Activated T-cell treated with anti-CD3 and anti-CD28 coated beads for 24 hours (primary cell): ENCODE measurements at places on chromosomes 11 and 22.

DNA sequence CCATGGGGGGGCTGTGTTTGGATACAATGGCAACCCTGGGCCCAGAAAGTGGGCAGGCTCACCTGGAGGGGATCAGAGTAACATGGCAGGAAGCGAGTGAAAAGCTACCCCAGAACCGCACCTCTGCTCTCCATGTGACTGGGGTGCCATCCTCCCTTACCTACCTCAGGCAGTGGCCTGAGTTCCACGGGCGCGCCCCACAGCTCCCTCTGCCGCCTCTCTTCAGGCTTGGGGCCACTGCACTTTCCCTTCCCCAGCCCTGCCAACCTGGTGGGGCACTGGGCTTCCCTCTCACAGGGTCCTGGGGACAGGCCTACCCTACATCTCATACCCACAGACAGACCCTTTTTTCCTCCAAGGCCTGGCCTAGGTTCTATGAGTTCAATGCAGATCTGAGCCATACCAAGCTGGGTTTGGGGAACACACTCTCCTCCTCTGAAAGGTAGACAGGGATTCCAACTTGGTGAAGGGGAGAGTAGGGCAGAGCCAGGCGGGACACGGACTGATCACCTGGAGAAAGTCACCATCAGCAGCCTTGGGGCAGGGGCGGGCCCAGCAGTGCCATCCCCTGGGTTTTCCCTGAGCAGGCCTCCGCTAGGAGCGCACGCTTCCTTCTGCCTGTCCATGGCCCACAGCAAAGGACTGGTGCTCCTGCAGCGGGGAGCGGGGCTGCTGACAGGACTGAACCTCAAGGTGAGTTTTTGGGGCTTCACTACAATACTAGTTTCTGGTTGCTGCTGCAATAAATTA is 7.1 kb downstream of the GALR3 start:
- DNase-seq, result no peak

- no peak for DNase-seq
Measured at GRCh38 chr22:17085277-17086181, 729 bp downstream of the IL17RA start.

DNA sequence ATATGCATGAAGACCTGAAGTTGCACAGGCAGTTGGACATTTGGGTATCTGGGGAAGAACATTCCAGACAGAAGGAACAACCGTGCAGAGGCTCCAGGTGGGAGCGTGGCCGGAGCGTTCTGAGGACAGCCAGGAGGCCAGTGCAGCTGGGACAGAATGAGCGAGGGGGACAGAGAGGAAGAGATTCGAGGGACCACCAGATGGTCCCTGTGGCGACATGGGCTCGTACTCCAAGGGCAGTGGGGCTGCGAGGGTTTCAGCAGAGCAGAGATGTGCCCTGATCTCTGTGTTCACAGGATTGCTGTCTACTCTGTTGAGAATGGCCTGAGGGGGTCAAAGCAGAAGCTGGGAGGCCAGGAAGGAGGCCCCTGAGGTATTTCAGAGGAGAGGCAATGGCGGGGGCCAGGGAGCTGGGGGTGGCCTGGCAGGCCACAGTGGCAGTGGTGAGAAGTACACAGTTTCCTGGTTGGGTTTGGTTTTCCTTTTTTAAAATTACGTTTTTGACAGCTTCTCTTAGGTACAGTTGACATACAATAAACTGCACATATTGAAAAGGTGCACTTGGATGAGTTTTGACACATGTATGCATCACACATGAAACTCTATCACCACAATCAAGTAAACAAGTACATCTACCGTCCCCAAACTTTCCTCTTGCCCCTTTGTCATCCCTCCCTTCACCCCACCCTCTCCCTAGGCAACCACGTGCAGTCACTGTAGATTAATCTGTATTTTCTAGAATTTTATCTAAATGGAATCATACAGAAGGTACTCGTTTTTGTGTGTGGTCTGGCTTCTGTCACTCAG is 24.8 kb upstream of the SOX10 start:
- no peak for DNase-seq

GRCh38 chr22:36155702-36156101 is 4.9 kb downstream of the APOL3 start:
- DNase-seq, result no peak

DNA sequence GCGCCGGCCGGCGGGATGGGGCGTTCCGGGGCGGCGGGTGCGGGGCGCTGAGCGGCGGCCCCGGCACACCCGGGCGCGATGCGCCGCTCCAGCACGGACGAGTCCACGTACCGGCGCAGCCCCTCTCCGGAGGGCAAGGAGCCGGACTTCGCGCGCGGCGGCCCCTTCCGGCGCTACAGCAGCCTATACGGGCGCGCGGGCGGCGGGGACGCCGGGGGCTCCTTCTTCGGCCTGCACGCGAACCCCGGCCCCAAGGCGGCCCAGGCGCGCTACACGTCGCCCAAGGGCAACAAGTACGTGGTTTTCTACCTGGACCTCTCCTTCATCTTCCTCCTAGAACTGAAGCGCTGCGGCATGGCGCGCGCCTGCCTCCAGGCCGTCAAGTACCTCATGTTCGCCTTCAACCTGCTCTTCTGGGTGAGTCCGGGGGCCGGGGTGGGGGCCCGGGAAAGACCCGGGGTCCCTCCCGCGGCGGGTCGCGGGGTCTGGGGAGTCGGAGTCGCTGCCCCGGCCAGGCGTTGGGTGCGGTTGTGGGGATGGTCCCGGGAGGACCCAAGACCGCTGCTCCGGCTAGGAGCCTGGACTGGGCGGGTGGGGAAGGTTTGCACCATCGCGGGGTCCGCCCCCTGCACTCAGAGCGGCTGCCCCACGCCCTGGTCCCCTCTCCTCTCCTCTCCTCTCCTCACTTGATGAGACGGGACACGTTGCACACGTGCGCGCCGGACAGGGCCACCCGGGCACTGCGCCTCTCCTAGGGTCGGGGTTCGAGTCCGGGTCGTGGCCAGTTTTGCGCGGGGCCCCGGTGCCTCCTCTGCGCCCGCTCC is 7.5 kb downstream of the TSPAN4 start:
- no peak for DNase-seq

DNA sequence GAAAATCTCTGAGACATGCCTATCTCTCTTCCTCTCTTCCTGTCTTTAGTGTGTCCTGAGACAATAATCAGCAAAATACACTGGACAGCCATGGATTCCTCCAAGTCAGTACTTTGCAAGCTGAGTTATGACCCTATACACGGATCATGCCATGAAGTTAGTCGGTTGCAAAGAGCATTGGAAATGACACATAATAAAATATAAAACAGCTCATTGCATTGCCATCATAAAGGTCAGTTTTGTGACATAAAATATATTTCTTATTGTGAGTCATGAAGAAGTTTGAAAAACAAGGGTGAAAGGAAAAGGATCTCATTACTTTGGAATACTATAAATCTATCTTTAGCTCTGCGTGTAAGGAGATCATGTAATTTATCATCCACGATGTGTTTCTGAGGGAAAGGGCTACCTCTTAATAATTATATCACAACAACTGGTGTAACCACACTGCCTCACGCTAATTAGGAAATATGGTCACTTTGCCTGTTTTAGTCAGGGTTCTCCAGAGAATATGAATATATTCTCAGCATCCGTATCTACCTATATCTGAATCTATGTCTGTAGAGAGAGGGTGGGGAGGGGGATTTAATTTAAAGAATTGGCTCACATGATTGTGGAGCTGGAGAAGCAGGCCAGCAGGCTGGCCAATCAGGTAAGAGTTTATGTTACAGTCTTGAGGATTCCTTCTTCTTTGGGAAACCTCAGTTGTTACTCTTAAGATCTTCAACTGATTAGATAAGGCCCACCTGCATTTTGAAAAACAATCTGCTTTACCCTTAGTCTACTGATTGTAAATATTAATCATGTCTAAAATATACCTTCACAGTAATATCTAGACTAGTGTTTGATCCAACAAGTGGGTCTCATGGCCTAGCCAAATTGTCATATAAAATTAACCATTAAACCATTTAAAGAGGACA is 198.8 kb downstream of the FAT3 start:
- DNase-seq, result no peak

- DNase-seq, result peak; percentile 70
Measured at GRCh38 chr11:47766509-47767227, 473 bp downstream of the FNBP4 start.

GRCh38 chr11:126122863-126123262 is 60.2 kb upstream of the CDON start:
- no peak for DNase-seq

DNA sequence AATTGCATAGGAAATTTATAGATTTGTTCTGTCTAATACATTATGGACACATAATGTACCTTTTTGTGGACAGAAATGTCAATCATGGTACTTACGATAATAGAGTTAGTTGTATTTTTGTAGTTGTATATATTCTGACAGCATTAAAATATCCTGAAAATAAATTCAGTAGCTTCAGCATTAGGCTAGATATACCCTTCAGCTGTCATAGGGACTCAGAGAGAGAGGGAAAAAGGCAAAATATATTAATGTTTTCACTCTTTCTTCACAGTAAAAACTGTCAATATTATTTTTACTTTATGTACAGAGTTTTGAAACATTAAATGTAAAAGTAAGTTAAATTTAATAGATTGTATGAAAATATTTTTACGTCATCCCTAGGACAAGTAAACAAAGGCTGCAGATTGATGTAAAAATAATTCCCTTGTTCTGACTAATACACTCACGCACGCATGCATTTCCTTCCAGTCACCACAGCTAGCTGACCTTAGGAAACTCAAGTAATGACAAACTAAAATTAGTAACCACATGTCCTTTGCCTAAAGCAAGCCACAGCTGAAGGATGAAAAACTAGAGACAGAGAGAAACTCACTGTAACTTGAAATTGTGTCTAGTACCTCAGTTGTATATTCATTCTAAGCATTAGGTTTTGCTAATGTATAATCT is 104.7 kb upstream of the CARD18 start:
- no peak for DNase-seq

DNA sequence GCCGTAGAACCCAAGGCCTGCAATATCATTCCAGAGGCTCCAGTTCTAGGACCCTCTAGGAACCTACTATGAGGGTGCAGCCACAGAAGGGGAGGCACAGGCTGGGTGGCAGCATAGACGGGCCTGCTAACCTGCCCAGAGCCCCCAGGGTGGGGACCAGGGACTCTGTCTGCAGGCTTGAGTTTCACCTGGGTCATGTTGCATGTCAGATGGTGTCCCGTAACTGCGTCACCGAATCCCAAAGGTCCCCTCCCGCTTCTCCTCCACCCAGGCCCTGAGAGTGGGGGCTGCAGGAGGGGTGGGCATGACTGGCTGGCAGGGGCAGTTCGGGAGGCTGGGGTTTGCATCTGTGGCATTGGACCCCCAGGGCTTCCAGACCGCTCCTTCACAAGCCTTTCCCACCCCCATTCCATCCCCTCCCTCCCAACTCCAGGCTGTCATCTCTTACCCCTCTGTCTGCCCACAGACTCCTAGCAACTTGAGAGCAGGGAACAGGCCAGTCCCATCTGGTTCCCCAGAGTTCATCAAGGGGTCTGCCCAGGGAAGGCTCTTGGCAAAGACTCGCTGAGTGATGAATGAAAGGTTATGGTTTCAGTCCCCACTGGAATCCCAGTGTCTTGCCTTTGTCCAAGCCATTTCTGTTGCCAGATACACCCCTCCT is 16.3 kb downstream of the MYO7A start:
- DNase-seq, result no peak

GRCh38 chr22:40058265-40058664 is 63.5 kb downstream of the FAM83F start:
- no peak for DNase-seq

DNA sequence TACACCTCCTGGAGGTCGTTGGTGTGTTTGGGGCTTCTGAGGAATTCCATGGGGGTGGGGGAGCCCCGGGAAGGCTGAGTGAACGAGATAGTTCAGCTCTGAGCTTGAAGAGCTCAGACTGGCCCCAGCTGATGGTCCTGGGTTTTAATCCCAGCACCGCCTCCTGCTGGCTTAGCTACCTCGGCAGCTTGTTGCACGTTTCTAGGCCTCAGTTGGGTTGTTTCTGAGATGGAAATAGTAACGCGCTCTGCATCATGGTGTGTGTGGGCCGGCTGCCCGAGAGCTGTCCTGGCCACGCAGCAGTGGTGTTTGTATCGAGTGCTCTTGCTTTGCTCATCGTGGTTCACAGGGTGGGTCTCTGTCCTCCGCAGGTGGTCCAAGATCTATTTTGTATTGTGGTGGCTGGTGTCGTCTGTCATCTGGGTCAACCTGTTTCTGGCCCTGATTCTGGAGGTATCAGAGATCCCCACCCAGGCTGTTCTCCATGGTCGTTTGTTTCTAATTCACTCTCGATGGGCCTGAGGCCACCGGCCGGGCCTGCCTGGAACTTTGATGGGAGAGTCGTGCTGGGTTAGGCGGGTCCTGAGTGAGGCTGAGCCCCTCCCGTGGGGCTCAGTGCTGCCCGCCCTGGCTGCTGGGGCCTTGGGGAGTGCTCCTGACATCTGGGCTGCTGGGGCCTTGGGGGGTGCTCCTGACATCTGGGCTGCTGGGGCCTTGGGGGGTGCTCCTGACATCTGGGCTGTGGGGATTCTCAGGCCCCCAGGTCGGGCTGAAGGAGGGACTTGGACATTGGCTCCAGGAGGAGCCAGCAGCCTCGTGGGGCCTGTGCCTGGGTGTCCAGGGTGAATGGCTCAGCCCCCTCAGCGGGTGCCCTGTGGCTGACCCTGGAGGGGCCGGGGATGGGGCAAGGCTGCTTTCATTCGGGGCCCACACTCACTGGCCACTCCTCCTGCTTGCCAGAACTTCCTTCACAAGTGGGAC is 37.7 kb downstream of the TPCN2 start:
- DNase-seq, result no peak

DNA sequence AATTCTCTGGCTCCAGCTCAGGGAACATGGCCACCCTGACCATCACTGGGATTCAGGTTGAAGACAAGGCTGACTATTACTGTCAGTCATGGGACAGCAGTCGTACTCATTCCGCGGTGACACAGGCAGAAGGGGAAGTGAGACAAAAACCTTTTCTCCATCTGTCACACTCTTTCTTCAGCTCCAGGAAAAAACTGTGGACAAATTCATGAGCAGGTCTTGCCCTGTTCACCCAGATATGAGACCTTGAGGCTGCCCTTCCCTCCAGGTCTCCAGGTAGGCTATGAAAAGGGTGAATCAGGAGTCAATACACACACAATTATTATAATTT is 39.4 kb upstream of the GGTLC2 start:
- DNase-seq, result no peak

GRCh38 chr11:93727985-93728791 is 13.1 kb downstream of the TAF1D start:
- no peak for DNase-seq

DNA sequence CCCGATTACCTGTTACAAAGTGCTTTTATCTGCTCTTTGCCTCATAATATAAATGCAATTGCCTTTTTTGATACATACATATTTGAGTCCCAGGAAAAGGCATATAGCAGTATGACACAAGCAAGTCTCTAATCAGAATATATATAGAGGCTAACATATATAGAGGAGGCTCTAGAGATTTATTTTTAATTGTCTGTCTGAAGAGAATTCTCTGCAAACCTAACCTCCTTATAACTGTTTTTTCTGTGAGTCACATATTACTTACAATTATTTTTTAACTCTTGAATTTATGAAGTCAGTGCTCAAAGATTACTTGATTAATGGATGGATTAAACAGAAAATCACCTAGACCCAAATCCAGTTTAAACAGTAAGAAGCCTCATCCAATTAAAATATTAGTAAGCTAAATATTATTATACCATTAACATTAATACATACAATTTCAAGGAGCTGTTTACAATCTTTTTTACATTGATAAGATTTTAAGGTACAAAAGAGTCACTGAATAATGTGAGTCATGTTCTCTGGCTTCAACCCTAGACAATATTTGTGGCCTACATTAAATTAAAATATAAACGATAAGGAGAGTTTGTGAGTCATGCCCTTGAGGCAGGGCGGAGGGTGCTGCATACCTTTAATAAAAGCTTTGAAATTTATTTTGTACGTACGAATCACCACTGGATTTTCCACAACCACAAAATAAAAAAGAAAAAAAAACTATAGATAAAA is 19.2 kb upstream of the MMP13 start:
- DNase-seq, result no peak
